ENCODE measurements at places on chromosomes 2 and 18.

GRCh38 chr2:98463988-98464771 lies 19.5 kb downstream of the INPP4A start:
- no peak for DNase-seq

GRCh38 chr2:141929331-141930252 lies 201.2 kb downstream of the LRP1B start:
- no peak for DNase-seq

- no peak for DNase-seq
These were observed 6.4 kb upstream of the CTLA4 start for GRCh38 chr2:203861197-203861596.

DNA sequence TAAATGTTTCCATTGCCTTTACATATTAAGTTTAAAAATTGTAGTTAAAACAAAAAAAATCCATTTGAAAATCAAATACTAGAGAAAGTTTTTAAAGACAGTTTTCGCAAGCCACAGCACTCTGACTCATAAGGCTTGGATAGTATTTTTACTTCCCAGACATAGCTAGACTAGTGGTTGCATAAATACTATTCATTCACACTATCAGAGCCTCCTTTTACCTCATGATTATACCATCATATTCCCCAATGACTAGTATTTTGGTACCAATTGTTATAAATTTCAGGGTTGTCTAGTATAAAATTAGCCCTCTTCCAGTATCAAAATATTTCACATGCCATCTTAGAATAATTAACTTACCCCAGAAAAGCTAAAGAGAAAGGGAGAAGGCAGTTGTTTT lies 393.5 kb downstream of the ERBB4 start:
- DNase-seq, result no peak

- no peak for DNase-seq
These were observed 207.0 kb upstream of the COL3A1 start for GRCh38 chr2:188767176-188767575.

DNA sequence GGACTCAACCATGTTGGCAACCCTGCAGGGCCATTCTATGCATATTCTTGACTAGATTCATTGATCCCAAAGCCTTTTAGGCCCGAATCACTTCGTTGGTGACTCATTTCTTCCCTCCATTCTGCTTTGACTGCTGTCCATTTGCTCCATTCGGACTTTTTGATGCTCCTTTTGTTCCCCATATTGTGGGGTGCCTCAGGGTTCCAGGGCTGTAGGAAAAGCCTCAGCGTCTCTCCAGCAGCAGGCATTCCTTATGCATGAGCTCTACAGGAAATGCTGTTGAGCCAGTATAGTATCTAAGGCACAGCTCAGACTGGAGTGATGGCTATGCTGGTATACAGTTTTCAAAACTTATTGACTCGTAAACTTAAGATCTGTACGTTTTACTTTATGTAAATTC lies 292.6 kb downstream of the PRKCE start:
- no peak for DNase-seq

- no peak for DNase-seq
These were observed 76.4 kb upstream of the CDKL4 start for GRCh38 chr2:39320162-39320561.

GRCh38 chr2:60674524-60675165 lies 81.4 kb upstream of the PAPOLG start:
- DNase-seq, result peak; percentile 30

GRCh38 chr2:82527124-82527523 lies 1932.0 kb downstream of the SUCLG1 start:
- no peak for DNase-seq

DNA sequence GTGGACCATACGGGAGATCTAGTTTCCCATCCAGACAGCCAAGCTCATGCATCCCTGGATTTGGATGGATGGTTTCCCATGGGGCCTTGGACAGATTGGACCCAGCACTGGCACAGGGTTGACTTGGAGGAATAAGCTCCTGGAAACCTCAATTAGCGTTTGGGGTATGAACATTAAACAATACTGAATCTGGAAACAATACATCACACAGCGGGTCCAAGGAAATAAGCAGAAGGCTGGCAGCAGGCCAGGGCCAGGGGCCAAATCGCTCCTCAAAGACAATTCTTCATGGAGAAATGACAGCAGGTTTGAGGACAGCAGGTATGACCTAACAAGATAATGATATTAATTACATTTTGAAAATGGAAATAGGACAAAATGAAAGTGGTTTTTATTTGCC lies 540.6 kb downstream of the RIT2 start:
- DNase-seq, result peak; percentile 61

DNA sequence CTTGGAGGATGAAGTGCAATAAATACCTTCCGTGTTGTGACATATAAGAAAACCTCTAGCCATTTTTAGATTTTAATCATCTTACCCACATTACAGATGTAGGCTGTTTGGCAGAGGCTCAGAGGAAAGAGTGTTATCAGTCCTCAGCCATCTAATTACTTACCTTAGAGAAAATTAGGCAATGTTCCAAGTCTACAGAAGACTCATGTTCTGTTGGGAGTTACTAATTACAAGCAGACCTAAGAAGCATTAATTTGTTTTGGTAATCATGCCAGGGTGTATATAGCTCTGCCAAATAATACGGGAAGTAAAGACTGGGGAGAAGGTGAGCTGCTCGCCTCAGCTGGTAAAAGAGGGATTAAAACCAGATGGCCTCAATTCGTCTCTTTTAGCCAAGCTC lies 125.8 kb upstream of the PGAP1 start:
- DNase-seq, result no peak

- DNase-seq, result no peak
These were observed 75.9 kb downstream of the TMEM163 start for GRCh38 chr2:134642938-134643337.

GRCh38 chr2:217142649-217143266 lies 282.9 kb upstream of the TNP1 start:
- DNase-seq, result no peak

DNA sequence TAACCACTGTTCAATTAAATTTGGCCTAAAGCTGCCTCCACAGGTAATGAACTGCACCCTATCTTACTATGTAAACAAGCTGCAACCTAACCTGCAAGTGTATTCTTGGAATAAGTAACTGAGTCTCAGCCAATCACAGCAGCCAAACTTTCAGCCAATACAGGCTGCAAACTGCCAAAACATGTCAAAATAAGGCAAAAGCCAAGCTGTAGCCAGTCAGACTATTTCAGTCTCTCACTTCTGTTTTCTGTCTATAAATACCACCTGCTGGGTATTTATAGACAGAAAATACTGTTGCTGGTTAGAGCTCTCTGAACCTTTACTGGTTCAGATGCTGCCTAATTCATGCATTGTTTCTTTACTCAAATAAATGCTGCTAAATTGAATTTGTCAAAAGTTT lies 14.3 kb downstream of the C2orf76 start:
- peak; percentile 41 for DNase-seq

DNA sequence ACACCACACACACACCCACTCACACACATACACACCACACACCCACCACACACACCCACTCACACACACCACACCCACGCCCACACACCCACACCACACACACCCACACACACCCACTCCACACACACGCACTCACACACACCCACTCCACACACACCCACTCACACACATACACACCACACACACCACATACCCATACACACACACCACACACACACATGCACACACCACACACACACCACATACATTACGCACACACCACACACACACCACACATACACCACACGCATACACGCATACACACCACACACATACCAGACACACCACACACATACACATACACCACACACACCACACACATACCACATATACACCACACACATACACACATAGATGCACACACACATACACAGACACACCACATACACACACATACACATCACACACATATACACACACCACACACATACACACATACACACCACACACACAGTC lies 37.9 kb downstream of the MCFD2 start:
- DNase-seq, result no peak

- DNase-seq, result no peak
These were observed 272.5 kb downstream of the DSEL start for GRCh38 chr18:67243799-67244587.

DNA sequence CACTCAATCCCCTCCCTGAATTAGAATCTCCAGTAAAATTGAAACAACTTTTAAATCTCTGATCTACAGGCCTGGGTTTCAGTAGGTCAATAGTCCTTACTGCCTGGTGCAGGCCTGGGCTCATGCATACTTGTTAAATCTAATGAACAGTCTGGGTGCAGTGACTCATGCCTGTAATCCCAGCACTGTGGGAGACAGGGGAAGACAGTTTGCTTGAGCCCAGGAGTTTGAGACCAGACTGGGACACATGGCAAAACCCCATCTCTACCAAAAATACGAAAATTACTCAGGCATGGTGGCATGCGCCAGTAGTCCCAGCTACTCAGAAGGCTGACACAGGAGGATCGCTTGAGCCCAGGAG lies 94.7 kb upstream of the SP3 start:
- DNase-seq, result no peak

DNA sequence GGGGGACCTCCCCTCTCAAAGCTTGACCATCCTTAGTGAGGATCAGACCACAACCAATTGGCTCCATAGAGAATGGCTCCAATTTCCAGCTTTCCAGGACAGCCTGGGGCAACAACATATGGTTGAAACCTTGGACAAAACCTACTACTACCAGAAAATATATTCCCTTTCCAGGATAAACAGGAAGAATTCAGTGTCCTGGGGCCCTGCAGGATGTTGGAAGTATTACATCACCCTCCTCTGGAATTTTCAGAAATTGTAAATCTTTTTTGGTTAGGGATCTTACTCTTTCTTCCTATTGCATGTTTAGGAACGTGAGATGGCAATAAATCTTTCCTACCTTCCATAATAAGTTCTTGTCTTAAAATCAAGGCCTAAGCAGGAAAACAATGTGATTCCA lies 158.9 kb upstream of the MEIS1 start:
- DNase-seq, result no peak

- no peak for DNase-seq
These were observed 1.1 kb upstream of the SYT4 start for GRCh38 chr18:43278355-43278754.

GRCh38 chr18:59279722-59280121 lies 6.5 kb upstream of the RAX start:
- no peak for DNase-seq

GRCh38 chr18:72261590-72261989 lies 282.6 kb downstream of the CBLN2 start:
- no peak for DNase-seq

- DNase-seq, result no peak
These were observed 564.2 kb downstream of the TSN start for GRCh38 chr2:122319539-122320132.

GRCh38 chr2:174053355-174054151 lies 88.4 kb upstream of the SP3 start:
- DNase-seq, result no peak

- DNase-seq, result no peak
These were observed 397.3 kb downstream of the SOX11 start for GRCh38 chr2:6089474-6089873.

DNA sequence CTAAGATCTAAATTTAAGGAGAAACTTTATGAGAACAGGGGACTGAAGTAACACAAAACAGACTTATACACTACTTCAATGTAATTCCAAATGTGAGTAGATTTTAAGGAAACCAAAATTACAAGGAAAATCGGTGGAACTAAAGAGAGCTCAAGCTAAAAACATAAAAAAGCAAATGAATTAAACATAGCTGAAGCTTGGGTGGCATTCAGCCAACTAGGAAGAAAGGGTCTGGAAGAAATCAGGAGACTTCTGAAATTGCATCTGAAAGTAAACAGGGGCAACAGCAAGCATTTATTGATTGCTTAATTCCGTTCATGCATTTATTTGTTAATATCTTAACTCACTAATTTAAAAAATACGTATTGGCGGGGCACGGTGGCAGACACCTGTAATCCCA lies 727.3 kb upstream of the PKDCC start:
- DNase-seq, result no peak

- no peak for DNase-seq
These were observed 106.5 kb downstream of the SMAD7 start for GRCh38 chr18:48844271-48844670.

- DNase-seq, result no peak
These were observed 43.2 kb downstream of the ZEB2 start for GRCh38 chr2:144476682-144477081.

GRCh38 chr2:200454927-200455801 lies 54.7 kb downstream of the KCTD18 start:
- no peak for DNase-seq

GRCh38 chr2:43170405-43171105 lies 55.9 kb downstream of the ZFP36L2 start:
- DNase-seq, result no peak

DNA sequence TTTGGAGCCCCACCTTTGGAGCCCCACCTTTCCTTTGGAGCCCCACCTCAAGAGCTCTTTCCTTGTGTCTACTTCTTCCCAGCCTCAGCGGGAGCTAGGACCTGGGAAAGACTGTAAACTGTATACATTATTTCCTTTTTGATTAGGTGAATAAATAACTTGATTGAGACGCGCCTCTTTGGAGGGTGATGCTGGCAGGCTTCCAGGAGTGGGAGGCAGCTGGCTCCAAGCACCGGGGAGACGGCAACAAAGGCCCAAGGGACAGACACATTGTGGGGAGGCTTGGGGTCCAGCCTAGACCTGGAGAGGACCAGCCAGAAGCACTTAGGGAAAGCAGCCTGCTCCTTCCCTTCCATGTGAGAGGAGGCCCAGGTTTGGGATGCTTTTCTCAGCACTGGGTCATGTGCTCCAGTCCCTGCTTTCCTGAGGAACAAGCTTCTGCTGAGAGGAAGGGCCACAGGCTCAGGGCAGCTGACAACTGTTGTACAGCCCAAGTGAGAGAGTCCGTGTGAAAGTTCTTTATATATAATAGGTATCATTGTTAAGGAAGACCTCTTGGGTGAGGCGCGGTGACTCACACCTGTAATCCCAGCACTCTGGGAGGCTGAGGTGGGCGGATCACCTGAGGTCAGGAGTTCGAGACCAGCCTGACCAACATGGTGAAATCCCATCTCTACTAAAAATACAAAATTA lies 297.2 kb upstream of the SLC14A2 start:
- no peak for DNase-seq

- DNase-seq, result no peak
These were observed 866 bp downstream of the CRIM1 start for GRCh38 chr2:36356298-36356989.

Measured in NCI-H2029 treated with DMSO at 0.1 percent for 48 hours (cell line).